ENCODE measurements at places on chromosomes 4 and X.
A peak's percentile ranks its signal among the peaks of the same experiment; 100 is the strongest.

- no peak for DNase-seq
These were observed 195.0 kb upstream of the ANK2 start for GRCh38 chr4:112854420-112854819.

- DNase-seq, result no peak
These were observed 8.8 kb upstream of the RTL8A start for GRCh38 chrX:135060697-135061096.

GRCh38 chrX:427812-428725 is 41.4 kb upstream of the PPP2R3B start:
- DNase-seq, result peak; percentile 62

- DNase-seq, result no peak
These were observed 535.5 kb downstream of the PDHA2 start for GRCh38 chr4:96375367-96375766.

- no peak for DNase-seq
These were observed 17.6 kb downstream of the TRIM61 start for GRCh38 chr4:164959896-164960295.

DNA sequence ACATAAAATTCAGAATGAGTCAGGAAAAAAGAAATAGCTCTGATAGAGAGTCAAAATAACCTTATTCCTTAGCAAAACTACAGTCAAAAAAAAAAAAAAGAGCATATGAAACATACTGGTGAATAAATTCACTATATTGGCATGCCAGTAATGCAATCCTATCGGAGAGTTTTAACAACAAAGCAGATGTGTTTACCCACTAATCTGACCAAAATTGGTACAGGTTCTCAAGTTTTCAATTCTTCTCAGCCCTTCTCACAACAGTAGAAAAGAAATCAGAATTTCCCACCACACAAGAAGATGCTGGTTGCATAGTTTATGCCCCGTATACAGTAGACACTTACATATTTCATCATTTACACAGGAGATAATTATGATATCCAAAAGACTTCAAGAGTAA is 59.4 kb downstream of the LCORL start:
- DNase-seq, result no peak

- peak; percentile 83 for DNase-seq
These were observed 10.7 kb downstream of the SEPTIN6 start for GRCh38 chrX:119682019-119682989.

DNA sequence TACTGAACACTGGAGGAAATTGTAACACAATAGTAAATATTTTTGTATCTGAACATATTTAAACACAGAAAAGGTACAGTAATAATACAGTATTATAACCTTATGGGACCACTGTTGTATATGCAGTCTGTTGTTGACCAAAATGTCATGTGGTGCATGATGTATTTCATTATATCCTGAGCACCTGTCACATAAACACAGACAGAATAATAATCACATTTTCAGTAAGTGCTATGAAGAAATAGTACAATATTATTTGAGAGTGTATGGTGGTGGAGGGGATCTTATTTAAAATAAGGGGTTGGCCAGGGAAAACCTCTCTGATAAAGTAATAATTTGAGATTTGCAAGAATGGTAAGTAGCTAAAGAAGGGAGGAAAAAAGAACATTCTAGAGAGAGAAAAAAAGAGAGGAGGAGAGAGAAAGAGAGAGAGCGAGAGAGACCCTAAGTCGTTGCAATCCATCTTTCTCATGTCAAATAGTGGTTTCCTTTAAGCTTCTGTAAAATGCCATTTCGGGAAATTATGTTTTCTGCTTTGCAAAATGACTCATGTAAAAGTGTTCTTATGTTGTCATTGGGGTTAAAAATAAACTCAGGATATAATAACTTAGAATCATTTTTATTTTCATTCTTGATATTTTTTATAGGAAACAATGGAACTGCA is 19.3 kb upstream of the CLNK start:
- no peak for DNase-seq

DNA sequence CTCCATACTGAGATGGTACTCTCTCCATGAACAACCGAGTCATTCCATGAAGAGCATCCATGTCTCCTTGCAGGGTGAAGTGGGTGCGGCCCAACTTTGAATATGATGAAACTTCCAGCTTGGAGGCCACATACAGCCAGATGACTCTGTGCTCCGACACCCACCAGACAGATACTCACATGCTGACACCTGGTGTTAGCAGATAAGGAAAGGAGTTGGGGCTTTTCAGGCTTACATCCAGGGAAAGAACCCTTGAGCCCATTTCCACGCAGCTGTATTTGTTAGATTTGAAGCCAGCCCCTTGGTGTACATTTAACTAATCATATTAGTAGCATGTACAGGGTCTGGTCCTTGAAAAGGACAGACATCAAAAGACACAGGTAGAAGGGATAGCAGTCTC is 62.1 kb upstream of the PRRG3 start:
- DNase-seq, result no peak

DNA sequence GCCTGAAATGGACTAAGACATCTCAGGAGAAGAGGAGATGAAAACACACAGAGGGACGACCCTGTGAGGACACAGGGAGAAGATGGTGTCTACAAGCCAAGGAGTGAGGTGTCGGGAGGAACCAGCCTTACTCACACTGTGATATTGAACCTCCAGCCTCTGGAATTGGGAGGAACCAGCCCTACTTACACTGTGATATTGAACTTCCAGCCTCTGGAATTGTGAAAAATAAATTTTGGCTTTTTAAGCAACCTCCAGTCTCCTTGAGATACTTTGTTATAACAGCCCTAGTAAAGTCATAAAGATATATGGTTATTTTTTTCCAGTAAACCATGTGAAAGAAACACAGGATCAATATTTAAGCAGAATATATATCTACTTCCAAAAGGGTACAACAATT is 76.5 kb downstream of the DHRSX start:
- DNase-seq, result no peak

- no peak for DNase-seq
These were observed 40.1 kb downstream of the LDB2 start for GRCh38 chr4:16858275-16858752.

GRCh38 chr4:7571701-7572100 is 137.0 kb upstream of the PSAPL1 start:
- no peak for DNase-seq

DNA sequence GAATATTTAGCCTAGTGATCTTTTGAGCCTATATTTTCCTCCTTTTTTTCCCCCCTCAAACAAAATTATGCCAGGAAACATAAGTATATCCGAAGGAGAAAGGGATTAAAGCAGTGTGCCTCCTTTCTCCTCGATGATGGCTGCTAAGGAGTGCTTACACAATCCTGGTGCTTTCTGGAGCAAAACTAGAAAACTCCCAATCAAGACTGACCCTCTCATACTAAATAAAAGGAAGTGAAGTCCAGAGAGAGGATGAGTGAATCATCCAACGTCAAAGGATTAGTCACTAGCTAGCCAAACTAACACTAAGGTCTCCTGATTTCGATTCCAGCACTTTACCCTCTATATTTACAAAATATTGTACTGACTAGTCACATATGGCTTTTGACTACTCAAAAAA is 146.8 kb downstream of the PPP3CA start:
- no peak for DNase-seq

All from activated CD4-positive, alpha-beta T cell treated with anti-CD3 and anti-CD28 coated beads, Interleukin-2, amount 10 ng/mL, durations not matched to agents 24 days and 14 days (primary cell).